ENCODE measurements at places on chromosomes 7 and 10.
A peak's percentile ranks its signal among the peaks of the same experiment; 100 is the strongest.

DNA sequence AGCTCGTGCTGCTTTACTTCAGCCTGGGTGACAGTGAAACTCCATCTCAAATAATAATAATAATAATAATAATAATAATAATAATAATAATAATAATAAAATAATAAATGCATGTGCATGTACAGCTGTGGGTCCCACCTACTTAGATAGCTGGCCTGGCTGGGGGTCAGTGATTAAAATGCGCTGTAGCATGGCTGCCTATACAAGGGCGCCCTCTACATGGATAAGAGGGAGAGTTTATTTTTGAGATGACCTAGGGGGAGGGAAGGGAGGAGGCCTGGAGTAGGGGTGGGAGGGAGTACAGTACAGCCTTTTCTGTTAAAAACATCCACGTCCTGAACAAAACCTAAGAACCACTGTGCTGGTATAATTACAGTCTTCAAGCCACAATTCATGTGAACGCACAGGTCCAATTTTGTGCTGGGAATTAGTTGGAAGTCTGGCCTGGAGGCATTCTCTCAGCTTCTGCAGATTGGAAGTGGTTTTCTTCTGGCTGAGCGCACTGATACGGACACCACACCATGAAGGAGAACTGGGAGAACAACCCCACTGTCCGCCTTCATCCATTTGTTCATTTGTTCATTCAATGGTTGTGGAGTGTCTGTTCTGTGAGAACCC, 146.5 kb downstream of the TMEM178B start:
- no peak for DNase-seq

- peak; percentile 22 for DNase-seq
Observed at GRCh38 chr7:3605222-3605621, 304.2 kb downstream of the SDK1 start.

- no peak for DNase-seq
Observed at GRCh38 chr10:59881640-59882039, 24.7 kb downstream of the CCDC6 start.

DNA sequence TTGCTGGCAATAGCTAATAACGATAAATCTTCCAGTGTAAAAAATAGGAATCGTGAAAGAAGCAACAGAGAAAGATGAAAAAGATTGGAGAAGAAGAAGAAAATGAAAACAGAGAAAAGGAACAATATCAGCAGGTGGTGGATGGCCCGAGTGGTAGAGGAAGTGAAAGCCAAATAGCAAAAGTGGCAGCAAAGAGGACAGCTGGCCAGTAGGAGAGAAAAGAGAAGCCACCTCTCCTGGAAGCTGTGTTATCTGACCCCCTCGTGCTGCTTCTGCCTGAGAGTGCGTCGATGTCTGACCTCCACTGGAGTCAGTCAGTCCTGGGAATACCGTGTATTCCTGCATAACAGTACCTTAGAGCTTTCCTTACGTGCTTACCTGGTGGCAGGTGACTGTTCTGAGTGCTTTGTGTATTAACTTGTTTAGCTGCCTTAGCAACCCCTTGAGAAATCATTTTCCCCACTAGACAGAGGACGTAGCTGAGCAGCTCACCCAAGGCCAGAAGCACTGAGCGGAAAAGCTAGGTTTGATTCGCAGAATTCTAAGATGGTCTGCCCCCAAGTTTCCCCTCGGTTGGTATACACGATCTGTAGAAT, 88.3 kb downstream of the CHN2 start:
- DNase-seq, result no peak

- peak; percentile 86 for DNase-seq
Observed at GRCh38 chr7:105826143-105826542, 50.3 kb downstream of the ATXN7L1 start.

GRCh38 chr7:21214657-21215056, 213.2 kb upstream of the SP4 start:
- no peak for DNase-seq

- no peak for DNase-seq
Observed at GRCh38 chr7:16652888-16653287, 6.9 kb downstream of the BZW2 start.

All from foreskin fibroblast (primary cell).